ENCODE measurements at places on chromosomes 12 and 14.

DNA sequence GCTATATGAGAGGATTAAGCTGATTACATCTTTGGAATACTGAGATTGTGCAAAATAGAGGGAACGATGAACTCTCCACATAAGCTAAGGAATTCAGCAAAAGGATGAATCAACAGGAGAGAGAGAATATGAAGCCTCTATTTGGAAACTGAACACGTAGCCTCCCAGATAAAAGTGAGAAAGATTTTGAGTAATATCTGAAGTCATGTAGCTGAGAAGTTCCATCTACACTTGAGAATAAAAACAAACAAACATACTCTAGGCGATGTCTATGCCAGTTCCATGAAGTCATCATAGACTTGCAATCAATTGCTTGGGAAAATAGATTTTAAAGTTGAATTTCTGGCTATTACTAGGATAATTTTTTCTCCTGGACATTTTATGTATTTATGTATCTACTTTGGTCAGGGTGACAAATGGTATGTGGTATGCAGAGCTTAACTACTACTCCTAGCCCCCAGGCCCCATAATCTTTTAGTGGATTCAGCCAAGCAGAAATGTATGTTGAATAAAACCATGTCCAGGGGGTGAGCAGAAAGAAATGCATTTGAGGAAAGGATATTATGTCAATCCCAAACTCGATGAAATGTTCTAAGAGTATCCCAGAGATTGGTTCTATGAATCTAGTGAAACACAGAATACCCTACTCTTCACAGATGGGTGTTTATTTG lies 627.4 kb downstream of the DIO2 start:
- DNase-seq: no peak

DNA sequence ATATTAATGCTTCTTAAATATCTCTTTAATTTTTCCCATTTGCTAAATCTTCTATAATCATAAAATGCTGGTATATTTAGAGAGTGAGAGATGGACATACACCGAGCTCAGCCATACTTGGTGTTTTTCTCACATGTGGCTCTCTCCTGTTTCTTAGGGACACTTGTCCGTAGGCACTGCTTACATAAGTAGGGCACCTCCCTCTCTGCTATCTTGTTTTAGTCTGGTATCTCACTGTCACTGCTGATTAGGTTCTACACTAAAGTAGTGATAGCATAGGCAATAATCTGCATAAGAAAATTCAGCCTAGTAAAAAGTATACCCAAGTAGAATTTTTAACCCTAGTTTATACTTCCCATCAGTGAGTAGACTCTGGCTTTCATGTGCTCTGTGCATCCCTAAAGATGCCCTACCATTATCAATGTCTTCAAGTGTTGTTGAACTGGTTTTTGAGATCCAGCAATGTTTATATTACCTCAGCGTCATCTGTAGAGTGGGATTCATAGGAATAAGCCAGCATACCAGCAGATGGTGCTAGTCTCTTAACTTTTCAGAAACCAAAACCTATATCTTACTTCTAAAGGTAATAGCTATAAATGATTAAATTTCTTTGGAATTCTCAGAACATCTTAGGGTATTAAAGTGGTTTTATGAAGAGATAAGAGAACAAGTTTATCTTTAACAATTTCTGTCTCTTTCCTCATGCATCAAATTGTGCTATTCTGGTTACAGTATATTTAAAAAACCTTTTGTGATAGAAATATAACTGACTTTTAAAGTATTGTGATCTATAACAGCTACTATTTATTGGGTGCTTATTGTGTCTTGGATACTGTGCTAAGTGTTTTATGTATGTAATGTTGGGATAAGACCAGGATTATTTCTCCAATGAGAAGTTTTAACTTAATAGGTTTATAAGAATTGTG lies 32.9 kb downstream of the ARID2 start:
- peak; percentile 4 for DNase-seq

GRCh38 chr14:52913271-52913670 lies 37.6 kb downstream of the FERMT2 start:
- DNase-seq: no peak

DNA sequence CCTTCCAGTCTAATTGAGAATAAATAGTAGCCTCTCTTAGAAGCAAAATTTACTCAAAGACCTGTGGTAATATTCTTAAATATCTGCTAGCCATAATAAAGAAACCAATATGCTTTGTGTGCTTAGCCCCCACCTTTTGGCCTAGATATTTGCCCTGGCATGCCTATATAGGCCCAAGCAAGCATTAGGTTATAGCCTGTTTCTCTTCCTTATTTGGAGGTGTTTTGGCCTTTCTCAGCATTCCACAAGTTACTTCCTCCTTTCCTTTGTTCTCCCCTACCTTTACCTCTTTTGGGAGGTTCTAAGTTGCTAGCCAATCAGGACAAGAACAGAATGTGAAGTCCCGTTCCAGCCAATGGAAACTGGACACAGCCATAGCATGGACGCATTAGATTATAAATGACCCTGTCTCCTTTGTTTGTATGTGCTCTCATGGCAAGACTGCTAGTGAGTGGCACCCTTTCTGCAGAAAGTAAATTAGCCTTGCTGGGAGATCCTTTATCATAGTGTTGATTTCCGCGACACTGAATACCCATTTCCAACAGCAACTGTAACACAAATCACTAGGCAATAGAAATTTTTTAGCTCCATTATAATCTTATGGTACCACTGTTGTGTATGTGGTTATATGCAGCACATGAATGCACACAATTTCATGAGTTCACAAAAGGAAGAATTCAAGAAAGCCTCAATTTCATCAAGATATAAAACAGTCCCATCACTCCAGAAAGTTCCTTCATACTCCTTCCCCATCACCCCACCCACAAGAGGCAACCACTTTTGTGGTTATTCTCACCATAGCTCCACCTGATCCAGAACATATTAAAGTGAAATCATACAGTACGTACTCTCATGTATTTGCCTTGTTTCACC lies 37.6 kb downstream of the CEP83 start:
- no peak for DNase-seq

GRCh38 chr14:73428353-73428824 lies 30.0 kb downstream of the NUMB start:
- no peak for DNase-seq

GRCh38 chr14:68905107-68905895 lies 73.8 kb downstream of the ACTN1 start:
- no peak for DNase-seq

DNA sequence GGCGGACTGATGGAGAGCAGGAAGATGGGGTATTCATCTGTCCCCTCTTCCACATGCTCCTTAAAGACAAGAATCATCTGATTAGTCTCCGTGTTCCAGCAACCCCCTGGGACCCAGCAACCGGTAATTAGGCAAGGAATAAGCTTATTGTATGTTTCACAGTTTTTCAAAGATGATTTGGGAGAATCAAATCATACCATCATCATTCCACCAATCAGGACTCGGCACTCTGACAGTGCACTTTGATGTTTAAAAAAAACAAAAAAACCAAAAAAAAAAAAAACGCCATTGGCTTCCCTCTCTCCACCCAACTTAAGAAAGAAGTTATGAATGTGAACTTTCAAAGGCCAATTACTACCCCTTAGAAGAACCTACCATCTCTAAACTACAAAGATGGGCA lies 1.3 kb upstream of the DYNC1H1 start:
- DNase-seq: no peak

DNA sequence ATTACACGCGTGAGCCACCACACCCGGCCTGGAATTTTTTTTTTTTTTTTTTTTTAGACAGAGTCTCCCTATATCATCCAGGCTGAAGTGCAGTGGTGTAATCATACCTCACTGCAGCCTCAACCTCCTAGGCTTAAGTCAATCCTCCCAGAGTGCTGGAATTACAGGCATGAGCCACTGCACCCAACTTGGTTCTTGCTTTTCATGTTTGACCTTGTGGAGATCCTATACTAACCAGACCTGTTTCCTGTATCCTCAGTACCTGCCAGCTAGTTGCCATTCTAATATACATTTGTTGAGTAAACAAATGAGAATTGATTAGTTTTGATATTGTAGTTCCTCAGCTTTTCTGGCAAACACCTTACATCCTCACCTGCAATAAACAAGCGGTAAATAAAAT lies 3.2 kb upstream of the VSIG10 start:
- no peak for DNase-seq

GRCh38 chr12:4320497-4320852 lies 538 bp upstream of the TIGAR start:
- no peak for DNase-seq

- no peak for DNase-seq
Measured at GRCh38 chr12:52073531-52074381, 4.0 kb downstream of the ATG101 start.

GRCh38 chr12:89247541-89247942 lies 104.8 kb downstream of the DUSP6 start:
- DNase-seq: no peak

- DNase-seq: no peak
Measured at GRCh38 chr14:96272777-96273473, 16.9 kb downstream of the BDKRB1 start.

DNA sequence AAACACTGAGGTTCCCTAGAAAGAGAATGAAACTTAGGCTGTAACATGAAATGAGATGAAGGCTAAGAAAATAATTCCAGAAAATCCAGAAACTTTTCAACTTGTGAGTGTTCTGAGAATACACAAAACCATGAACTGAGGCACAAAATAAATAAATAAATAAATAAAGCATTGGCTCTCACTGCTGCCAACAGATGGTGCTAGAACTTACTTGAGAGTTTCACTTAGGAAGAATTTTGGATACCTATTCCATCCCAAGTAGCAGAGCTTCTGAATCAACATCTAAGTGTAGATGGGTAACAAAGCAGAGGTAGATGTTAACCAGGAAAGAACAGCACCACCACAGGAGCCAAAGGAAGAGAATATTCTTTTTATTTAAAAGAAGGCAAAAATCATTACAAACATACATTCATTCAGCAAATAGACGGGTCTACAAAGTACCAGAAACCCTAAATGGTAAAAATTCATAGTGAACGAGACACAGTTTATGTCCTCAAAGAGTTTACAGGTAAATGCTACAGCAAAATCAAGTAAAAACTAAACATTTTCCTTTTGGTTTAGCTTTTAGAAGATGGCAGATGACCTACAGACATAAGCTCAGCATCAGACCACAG lies 16.7 kb downstream of the EPS8 start:
- DNase-seq: no peak

GRCh38 chr12:31783556-31783955 lies 54.7 kb upstream of the AMN1 start:
- DNase-seq: no peak

GRCh38 chr12:93879476-93880421 lies 202.6 kb downstream of the CRADD start:
- no peak for DNase-seq

DNA sequence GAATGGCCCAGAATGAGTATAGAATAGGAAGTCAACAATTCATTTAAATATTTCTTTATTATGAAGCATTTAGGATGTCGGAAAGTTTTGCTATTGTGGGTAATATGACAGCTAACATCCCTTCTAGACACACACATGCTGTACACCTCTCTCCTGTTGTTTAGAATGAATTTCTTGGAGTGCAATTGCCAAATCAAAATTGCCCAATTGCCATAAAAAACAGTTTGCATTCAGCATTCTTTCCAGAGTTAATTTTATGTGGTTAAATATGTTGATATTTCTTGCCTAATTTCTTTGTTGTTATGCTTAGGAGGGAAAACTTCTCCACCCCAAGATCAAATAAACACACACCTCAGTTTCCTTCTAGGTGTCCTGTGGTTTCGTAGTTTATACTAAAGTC lies 16.9 kb upstream of the SMCO2 start:
- DNase-seq: no peak

- DNase-seq: no peak
Measured at GRCh38 chr12:33472299-33472698, 32.7 kb upstream of the SYT10 start.

DNA sequence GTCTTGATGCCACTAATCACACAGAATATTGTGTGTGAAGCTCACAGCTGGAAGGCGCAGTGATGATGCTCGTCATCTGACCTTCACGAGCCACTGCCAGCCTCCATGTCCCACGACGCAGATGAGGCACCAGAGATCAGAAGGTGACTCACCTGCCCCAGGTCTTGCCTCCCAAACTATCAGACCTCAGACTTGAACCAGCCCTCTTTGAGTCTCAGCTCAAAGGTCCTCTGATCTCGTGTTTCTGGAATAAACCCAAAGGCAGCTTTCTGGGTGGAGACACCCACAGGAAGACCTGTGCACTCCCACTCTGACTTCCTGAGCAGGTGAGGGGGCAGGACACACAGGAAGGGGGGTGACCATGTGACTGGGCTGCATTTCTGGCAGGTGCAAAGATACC lies 19.6 kb upstream of the CHGA start:
- no peak for DNase-seq

GRCh38 chr12:27840229-27840999 lies 60.4 kb upstream of the MANSC4 start:
- DNase-seq: no peak

DNA sequence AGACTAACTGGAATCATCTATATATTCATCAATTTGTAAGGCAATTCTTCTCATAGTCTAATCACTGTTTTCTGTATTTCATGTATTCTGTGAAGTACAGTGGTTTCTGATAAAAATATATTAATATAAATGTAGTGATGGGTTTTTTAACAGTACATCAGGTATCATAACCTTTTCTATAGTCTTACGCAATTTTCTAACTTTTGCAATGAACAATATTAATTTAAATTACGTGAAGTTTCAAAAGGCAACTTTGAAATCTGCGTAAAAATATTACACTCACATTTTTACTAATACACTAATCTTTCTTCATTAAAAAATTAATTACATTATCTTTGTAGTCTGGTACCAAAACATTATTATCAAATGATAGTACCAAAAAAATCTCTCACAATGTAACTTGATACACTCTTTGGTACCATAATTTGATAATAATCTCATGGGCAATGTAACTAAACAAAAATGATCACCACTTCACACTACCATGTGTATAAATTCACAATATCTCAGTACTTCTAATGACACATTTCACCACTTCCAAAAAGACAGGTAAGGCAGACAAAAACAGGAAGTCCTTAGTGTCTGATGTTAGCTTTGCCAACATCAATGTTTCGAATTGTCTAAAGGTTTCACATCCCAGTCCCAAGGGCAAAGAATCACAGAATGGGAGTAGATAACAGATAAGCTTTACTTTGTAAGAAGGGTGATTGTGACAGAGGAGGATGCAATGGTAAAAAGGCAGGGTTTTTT lies 8.7 kb downstream of the DNAI7 start:
- DNase-seq: no peak

- DNase-seq: no peak
Measured at GRCh38 chr12:47415054-47415453, 290.8 kb downstream of the RPAP3 start.

- DNase-seq: no peak
Measured at GRCh38 chr14:52046376-52046917, 22.4 kb downstream of the NID2 start.

DNA sequence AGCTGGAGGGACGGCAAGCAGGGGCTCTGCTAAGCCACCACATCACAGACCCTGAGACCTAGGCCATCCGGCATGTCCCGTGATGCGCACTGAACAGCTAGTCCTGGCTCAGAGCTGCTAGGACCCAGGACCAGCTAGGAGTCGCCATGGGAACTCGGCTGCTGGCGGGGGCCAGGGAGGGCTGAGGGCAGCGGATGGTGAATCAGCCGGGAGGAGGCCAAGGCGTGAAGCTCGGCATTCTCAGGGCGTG lies 5.1 kb downstream of the AHNAK2 start:
- no peak for DNase-seq

All from activated CD4-positive, alpha-beta T cell treated with anti-CD3 and anti-CD28 coated beads, Interleukin-2, amount 50 U/mL, for 24 hours (primary cell).